A673 (cell line): ENCODE measurements at places on chromosomes 5 and 9. TPM values are rescaled to one million over a fixed set of nuclear protein-coding genes. Genes with fewer than 3 reads are reported as not detected.
A peak's percentile ranks its signal among the peaks of the same experiment; 100 is the strongest.

DNA sequence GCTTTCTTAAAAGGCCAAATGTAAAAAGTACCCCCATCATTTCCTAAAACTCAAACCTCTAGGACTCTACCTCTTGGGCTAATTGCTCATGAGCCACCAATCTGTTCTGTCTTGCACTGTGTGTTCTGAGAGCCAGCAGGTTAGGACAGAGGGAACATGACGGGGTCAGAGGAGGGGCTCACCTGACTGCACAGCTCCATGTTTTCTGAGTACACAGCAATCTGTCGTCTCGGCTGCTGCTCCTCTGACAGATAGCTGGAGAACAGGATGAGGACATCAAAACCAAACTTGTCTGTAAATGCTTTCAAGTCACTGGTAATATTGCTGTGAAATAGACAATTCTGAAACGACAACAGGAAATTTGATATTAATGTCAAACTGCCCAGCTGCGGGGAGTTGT, 50.9 kb upstream of the PCA3 start:
- no peak overlapping the region for H3K27ac ChIP-seq
- DNase-seq: no peak
- H3K27me3 ChIP-seq: peaks cover 47% of the 10 kb centered on the region

- peaks cover 31% of the 10 kb centered on the region for H3K36me3 ChIP-seq
- no peak for DNase-seq
- no peak overlapping the region for H3K4me3 ChIP-seq
- H3K27ac ChIP-seq: no peak overlapping the region
Measured at GRCh38 chr5:68285075-68285840, 69.7 kb downstream of the PIK3R1 start.

GRCh38 chr5:122586351-122586750, 188.5 kb upstream of the SNX2 start:
- no peak for DNase-seq
- H3K4me1 ChIP-seq: no peaks in the 10 kb centered on the region
- no peaks in the 10 kb centered on the region for H3K36me3 ChIP-seq
- H3K27ac ChIP-seq: no peak overlapping the region
- H3K4me3 ChIP-seq: no peak overlapping the region
- peaks cover 10% of the 10 kb centered on the region for H3K27me3 ChIP-seq

GRCh38 chr9:95623640-95624039, 106.9 kb upstream of the PTCH1 start:
- H3K4me3 ChIP-seq: no peak overlapping the region
- peaks cover 8% of the 10 kb centered on the region for H3K4me1 ChIP-seq
- DNase-seq: no peak
- no peaks in the 10 kb centered on the region for H3K27me3 ChIP-seq
- H3K27ac ChIP-seq: no peak overlapping the region

- H3K27me3 ChIP-seq: no peaks in the 10 kb centered on the region
- peak within 1 kb of the TSS; percentile 50 for H3K4me3 ChIP-seq
- peaks cover 5% of the 10 kb centered on the region for H3K4me1 ChIP-seq
- H3K36me3 ChIP-seq: no peaks in the 10 kb centered on the region
- H3K27ac ChIP-seq: no peak within 1 kb of the TSS
- DNase-seq: peak; percentile 77
Measured at GRCh38 chr5:1294835-1295649, at the start of gene TERT. TSS of gene TERT (minus strand) at chr5:1295068. CDS start at chr5:1294989, 79 bp downstream.

DNA sequence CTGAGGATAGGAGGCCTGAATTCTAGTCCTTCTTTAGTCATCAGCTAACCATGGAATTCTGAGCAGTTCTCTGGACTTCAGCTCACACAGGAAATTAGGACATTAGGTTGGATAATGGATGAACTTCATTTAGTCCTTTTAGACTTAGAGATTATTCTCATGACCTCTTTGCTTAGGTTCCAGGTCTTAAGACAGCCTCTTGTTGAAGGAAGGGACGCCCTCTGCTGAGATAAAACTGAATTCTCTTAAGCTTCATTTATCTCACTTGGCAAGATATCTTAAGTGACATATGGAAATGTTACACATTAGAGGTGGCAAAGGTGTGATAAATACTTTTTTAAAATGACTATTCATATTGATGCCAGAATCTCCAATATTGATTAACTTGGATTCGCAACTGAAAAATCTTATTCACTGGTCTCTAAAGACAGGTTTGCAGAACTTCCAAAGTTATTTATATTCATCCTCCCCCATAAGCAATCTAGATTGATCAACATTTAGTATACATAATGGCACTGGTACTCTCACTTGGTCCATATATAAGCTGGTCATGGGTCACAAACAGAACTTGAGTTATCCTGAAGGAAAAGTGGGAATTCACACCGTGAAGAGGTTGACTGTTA, 16.9 kb upstream of the ZNF366 start:
- H3K27me3 ChIP-seq: no peaks in the 10 kb centered on the region
- no peaks in the 10 kb centered on the region for H3K36me3 ChIP-seq
- H3K4me1 ChIP-seq: no peaks in the 10 kb centered on the region
- peak; percentile 68 for DNase-seq
- H3K4me3 ChIP-seq: no peak overlapping the region

GRCh38 chr5:159133041-159133741, 33.5 kb upstream of the EBF1 start:
- no peak overlapping the region for H3K4me3 ChIP-seq
- no peaks in the 10 kb centered on the region for H3K4me1 ChIP-seq
- H3K27me3 ChIP-seq: no peaks in the 10 kb centered on the region
- no peak overlapping the region for H3K27ac ChIP-seq
- DNase-seq: peak; percentile 60

- no peak for DNase-seq
- H3K27ac ChIP-seq: no peak overlapping the region
- H3K4me3 ChIP-seq: no peak overlapping the region
- no peaks in the 10 kb centered on the region for H3K36me3 ChIP-seq
- H3K27me3 ChIP-seq: no peaks in the 10 kb centered on the region
Measured at GRCh38 chr5:126519637-126520592, 75.1 kb downstream of the ALDH7A1 start.

GRCh38 chr9:108815156-108815555, 40.6 kb downstream of the ACTL7B start:
- DNase-seq: no peak
- H3K27me3 ChIP-seq: no peaks in the 10 kb centered on the region
- no peak overlapping the region for H3K27ac ChIP-seq
- H3K4me3 ChIP-seq: no peak overlapping the region
- H3K4me1 ChIP-seq: peaks cover 7% of the 10 kb centered on the region

- DNase-seq: no peak
- H3K4me3 ChIP-seq: no peak overlapping the region
- no peak overlapping the region for H3K27ac ChIP-seq
- no peaks in the 10 kb centered on the region for H3K36me3 ChIP-seq
Measured at GRCh38 chr9:138074516-138074915, 196.9 kb downstream of the CACNA1B start.

DNA sequence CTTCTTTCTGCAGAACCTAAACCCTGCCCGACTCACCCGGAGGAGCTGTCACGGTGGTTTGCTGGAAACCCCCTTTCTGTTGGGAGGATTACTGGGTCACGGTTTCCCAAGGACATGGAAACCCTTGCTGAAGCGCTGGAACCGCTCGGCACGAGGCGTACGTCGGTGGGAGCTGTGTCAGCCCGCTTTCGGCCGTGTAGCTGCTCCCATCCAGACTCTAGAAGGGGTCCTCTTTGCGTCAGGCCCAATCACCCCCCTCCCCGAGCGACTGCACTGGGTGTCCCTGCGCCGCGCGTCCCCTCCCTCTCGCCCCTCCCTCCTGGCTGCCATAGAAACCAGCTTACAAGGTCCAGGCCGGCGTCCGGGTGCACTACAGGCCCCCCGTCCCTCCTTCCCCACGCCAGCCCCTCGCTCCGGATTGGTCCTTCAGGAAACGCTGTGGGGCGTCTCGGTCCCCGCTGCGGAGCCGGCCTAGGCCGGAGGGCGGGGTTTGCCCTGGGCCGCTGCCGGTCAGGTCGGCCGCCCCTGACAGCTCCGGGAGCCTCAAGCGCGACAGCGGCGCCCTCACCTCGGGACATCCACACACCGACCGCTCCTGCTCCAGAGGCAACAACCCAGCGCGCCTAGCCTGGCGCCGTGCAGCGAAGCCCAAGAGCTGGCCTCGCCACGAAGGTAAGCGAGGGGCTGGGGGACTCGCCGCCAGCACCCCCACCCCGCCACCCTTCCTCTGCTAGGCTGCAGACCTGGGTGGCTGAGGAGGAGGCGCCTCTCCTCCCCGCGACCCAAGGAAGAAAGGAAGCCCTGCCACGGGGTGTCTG, at the start of gene NIM1K:
NIM1K (plus strand) TSS at position 486 of the 818 bp plus-strand sequence. CDS start 53,551 bp downstream, outside the sequence.
- DNase-seq: peak; percentile 24
- no peak within 1 kb of the TSS for H3K27ac ChIP-seq
- peaks cover 20% of the 10 kb centered on the region for H3K27me3 ChIP-seq
- H3K4me1 ChIP-seq: peaks cover 25% of the 10 kb centered on the region
- H3K4me3 ChIP-seq: peak within 1 kb of the TSS; percentile 47
- H3K36me3 ChIP-seq: no peaks in the 10 kb centered on the region

GRCh38 chr9:83708515-83709158, 879 bp upstream of the UBQLN1 start:
- H3K4me1 ChIP-seq: no peaks in the 10 kb centered on the region
- peak overlapping the region; percentile 100 for H3K27ac ChIP-seq
- no peaks in the 10 kb centered on the region for H3K27me3 ChIP-seq
- peak overlapping the region; percentile 95 for H3K4me3 ChIP-seq
- no peaks in the 10 kb centered on the region for H3K36me3 ChIP-seq
- peak; percentile 49 for DNase-seq

DNA sequence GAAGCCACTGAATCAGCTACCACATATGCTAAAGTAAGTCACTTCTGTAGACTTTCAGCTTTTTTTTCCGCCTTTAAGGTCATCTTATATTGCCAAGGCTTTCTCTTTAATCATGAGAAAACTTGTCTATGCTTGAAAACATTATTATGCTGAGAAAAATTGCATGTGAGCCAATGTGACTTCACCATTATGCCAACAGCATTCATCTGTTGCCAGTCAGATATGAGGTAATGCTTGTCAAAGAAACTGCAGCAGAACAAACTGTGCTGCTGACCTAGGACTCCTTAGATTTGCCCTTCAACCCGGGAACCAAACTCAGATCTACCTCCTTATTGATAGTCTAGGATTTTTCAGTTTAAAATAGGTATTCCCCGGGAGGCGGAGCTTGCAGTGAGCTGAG, 34.3 kb downstream of the SLC44A1 start:
- no peak overlapping the region for H3K4me3 ChIP-seq
- no peaks in the 10 kb centered on the region for H3K36me3 ChIP-seq
- H3K4me1 ChIP-seq: no peaks in the 10 kb centered on the region
- no peak for DNase-seq
- H3K27me3 ChIP-seq: no peaks in the 10 kb centered on the region
- no peak overlapping the region for H3K27ac ChIP-seq

DNA sequence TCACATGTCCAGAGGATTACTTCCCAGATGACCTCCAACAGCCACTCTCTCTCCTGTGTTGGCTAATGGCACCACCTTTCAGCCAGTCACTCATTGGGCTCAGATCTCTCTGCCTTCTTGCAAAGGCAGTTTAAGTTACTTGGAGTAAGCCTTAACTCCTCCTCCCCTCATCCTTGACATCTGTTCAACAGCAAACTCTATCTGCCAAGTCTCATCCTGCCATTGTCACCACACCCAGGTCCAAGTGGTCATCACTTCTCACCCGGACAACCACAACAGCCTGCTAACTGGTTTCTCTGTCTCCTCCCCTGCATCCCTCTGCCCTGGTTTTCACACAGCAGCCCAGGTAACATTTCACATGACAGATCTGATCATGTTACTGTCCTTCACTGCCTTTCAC, 58.5 kb downstream of the DCP2 start:
- H3K4me3 ChIP-seq: no peak overlapping the region
- H3K27ac ChIP-seq: no peak overlapping the region
- no peaks in the 10 kb centered on the region for H3K36me3 ChIP-seq
- DNase-seq: no peak

DNA sequence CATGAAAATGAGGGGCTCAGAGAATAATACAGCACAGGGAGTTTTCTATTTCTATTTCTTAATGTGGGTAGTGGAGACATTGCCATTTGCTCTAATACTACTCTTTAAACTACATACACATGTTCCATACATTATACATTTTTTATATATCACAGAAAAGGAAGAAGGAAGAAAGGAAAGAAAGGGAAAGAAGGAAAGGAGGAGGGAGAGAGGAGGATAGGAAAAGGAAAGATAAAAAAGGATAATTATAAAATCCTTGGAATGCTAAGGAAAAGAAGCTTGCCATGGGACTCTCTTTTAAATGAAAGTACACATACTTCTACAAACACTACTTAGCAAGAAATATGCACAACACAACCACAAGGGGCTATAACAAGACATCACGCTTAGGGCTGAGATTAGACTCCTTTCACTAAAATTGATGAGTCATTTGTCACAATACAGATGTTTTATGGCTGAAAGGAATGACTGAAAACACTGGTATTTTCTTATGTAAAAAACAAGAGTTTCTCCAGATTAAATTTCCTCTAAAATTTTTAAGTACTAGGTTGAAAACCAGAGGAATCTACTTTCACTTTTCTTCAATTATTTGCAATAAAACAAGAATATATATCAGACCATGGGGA, 219.8 kb downstream of the ARL15 start:
- no peak overlapping the region for H3K4me3 ChIP-seq
- no peak overlapping the region for H3K27ac ChIP-seq
- DNase-seq: peak; percentile 68
- no peaks in the 10 kb centered on the region for H3K36me3 ChIP-seq

GRCh38 chr9:20083390-20083789, 294.6 kb upstream of the SLC24A2 start:
- DNase-seq: no peak
- H3K27me3 ChIP-seq: no peaks in the 10 kb centered on the region
- H3K4me1 ChIP-seq: no peaks in the 10 kb centered on the region
- no peak overlapping the region for H3K4me3 ChIP-seq

DNA sequence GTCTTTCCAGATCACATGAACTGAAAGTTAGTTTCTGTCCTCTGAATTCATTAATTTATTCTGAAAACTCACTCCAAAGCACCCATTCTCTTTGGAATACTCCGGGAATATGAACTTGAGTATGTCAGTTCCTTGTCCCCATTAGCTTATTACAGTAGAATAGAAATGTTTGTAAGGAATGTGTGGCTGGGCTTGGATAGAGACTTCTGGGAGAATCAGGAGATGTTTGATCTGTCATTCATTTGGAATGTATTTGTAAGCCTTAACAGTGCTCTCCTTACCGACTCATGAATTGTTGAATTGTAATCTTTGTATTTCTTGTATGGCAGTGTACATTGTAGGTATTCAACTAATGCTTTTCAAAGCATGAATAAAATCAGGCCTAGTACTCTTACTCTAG, 548.4 kb downstream of the LRRC70 start:
- no peak overlapping the region for H3K27ac ChIP-seq
- no peaks in the 10 kb centered on the region for H3K27me3 ChIP-seq
- H3K4me1 ChIP-seq: peaks cover 7% of the 10 kb centered on the region
- H3K4me3 ChIP-seq: no peak overlapping the region
- no peak for DNase-seq
- H3K36me3 ChIP-seq: no peaks in the 10 kb centered on the region

MRPL41 gene
- 66.6 and 67.4 TPM in 2 replicates for total RNA-seq

RCL1 gene
- total RNA-seq: 29.1 and 31.2 TPM in 2 replicates

ANKDD1B gene
- not detected in 2 replicates for total RNA-seq

DRD1 gene
- total RNA-seq: 0.77 and 0.85 TPM in 2 replicates

CDC42SE2 gene
- total RNA-seq: 25.5 and 26.6 TPM in 2 replicates
